ENCODE measurements at places on chromosomes 4 and X.

DNA sequence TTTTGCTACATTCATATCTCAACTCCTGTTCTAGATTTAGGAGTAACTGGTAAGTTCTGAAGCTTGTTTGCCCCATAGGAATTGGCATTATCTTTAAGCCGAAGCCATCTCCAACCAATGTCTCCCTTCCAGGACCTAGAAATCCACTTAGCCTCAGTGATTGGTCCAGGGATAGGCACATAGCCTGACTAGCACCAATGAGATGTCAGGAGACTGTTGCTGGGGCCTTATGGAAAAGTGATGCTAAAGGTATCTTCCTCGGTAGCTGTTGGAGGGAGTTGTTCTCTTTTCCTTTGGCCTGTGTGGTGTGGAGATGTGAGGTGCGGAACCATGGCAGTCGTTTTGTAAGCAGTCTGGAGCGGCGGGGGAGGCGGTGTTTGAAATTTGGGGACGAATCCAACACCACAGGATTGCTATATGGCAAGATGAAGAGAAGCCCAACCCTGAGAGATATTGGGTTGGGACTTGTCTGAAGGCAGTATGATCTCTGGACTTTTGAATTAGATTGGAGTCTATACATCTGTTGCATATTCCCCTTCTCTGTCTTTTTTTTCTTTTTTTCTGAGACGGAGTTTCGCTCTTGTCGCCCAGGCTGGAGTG lies 109.8 kb upstream of the ATP6AP2 start:
- DNase-seq, result no peak

DNA sequence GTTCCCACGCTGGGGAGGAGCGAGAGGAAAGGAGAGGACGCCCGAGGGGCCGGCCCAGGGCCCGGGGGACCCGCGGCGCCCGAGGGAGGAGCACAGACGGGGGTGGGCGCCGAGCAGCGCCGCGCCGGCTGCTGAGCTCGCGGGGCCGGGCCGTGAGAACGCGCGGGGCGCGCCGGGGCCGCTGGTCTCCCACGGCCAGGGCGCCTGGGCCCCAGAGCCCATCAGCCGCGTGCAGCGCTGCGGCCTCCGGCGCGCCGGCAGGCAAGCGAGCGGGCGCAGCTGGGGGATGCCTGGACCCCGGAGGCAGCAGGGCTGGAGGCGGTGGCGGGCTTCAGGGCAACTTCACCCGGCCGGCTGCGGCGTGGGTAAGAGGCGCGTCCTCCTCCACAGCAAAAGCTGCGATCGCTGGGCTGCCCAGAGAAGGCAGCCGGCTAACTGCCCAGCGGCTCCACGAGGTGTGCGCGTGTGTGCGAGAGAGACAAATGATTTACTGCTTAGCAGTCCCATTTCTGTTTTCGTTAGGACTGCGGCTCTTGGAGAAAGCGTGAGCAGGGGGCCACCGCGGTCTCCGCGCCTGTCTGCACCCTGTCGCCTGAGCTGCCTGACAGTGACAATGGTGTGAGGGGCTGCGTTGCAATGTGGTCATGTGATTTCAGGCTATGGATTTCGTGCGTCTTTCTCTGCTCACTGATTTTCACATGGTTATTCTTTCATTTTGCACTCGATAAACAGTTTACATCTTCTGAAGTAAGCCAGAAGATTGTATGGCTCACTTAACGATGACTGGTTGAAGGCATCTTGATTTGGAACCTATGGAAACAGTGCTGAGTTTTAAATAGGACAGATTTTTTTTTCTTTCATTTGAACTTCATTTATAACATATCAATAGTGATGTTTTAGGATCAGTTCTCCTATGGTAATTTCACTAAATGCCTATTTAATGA lies 1.2 kb downstream of the GUCY1A1 start:
- no peak for DNase-seq

DNA sequence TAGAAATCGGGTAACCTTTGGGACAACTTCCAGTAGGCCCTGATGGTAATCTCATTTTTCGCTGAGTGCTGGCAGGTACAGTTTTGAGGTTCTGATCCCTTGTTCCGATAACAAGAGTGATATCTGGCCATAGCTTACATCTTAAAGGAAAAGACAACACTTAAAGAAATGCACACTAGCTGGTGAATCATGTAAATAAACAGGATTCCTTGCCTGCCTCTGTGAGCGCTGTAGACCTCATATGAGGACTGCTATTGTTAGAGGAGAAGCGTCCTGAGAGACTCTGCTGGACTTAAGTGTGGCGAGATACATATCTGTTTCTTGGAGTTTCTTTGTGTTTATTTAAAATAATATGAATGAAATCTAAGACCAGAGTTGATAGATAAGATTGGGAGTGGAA lies 149.3 kb upstream of the SLC4A4 start:
- no peak for DNase-seq

DNA sequence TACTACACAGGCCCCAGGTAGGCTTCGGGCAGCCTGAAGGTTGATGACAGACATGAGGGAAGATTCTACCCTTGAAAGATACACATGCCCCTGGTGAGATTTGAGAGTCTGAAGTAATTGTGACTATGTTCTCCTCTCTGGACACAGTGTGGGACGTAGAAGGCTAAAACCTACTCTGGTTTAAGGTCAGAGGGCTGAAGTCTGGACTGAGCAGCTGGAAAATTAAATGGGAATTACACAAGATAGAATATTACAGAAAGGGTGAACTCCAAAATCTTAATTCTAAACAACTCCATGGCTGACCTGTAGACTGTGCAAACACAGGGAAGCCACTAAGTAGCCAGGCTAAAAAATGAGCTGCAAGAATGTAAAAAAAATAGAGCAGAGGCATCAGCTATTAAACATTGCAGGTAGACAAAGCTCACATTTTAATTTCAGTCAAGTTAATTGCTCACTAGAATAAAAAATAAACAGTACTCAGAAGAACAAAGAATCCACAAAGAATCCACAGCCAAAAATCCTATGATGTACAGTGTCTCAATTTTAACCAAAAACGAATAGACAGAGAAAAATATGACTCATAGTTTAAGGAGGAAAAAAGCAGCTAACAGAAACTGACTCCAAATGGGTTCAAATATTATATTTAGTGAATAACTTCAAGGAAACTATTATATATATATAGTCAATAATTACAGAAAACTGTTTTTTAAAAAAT lies 170.4 kb downstream of the PCDH18 start:
- no peak for DNase-seq

GRCh38 chr4:95869961-95870500 lies 30.1 kb downstream of the PDHA2 start:
- DNase-seq, result no peak

DNA sequence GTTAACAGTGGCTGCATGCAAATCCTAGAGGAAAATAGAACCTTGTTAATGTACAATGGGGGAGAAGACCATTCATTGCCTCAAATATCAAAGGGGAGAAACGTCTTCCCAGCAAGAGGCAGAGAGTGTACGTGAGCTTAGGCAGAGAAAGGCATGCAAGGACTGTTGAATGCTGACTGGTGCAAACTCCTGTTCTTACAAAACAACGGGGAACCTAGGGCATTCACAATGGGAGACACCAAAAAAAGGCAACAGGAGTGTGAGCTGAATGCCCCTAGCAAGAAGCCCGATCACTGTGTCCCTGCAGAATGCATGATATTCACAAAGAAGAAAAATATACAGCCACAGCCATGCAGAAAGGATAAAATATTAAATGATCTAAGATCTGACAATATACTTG lies 184.9 kb downstream of the NSUN7 start:
- DNase-seq, result no peak

- DNase-seq, result no peak
Observed at GRCh38 chrX:140177821-140178220, 212.5 kb upstream of the CXorf66 start.

DNA sequence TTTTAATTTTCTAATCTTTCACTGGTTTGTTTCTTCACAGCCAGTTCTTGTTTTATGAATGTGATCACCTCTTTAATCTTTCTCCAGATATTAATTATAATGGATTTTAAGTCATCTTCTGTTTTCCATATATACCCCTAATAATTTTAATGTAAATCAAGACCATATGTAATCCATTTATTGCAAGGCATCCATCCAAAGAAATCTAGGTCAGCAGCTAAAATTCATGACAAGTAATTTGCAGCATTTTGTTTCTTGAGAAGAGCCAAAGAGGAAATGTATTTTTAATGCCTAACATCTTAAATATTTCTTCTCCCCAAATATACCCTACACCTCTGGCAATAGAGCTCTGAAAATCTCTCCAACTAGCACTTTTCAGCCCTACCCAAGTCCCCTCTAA lies 81.1 kb downstream of the SUPT20HL2 start:
- DNase-seq, result no peak

DNA sequence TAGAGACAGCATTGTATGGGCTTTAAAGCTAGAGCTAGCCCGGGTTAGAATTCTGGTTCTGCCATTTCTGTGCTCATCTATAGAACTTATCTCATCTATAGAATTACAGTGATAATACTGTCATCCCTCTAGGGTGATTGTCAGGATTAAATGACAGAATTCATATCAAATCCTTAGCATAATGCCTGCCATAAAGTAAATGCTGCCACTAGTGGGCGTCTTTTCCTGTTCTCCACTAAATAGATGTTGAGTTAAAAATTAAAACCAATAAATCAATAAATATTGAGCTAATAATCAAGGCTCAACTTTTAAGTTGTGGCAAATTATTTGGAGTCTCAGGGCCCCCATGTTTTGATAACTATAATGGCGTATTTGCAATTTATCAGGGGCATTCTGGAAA lies 19.7 kb downstream of the GRIA3 start:
- no peak for DNase-seq

GRCh38 chr4:99947190-99947578 lies 766 bp upstream of the DNAJB14 start:
- DNase-seq, result no peak

DNA sequence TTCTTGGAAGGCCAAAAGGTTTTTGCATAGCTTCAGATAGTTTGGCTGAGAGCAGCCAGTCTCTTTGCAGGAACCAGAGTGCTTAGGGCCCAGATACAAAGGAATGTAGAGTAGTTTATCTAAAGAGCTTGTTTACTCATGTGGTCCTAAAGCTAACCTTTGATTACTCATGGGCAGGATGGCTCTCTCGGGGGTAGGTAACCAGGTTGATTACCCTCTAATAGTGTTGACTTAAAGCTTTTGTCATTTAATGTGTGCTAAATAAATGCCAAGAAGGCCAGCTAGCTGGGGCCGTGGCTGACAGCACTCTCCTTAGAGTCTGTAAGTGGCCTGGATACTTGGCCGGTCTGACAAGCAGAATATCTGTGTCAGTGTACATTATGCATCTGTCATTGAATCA lies 69.7 kb upstream of the MAGEB16 start:
- no peak for DNase-seq

DNA sequence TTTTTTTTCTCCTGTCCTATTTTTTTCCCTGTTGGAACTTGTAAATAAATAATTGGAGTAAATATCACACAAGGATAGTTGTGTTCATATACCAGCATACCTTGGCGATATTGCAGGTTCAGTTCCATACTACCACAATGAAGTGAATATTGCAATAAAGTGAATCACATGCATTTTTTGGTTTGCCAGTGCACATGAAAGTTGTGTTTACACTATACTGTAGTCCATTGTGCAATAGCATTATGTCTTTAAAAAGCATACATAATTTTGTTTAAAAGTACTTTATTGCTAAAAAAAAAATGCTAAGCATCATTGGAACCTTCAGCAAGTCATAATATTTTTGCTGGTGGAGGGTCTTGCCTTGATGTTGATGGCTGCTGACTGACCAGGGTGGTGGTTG lies 88.6 kb downstream of the GSTCD start:
- DNase-seq, result no peak

GRCh38 chrX:40088299-40088625 lies 9.5 kb downstream of the BCOR start:
- DNase-seq, result no peak

DNA sequence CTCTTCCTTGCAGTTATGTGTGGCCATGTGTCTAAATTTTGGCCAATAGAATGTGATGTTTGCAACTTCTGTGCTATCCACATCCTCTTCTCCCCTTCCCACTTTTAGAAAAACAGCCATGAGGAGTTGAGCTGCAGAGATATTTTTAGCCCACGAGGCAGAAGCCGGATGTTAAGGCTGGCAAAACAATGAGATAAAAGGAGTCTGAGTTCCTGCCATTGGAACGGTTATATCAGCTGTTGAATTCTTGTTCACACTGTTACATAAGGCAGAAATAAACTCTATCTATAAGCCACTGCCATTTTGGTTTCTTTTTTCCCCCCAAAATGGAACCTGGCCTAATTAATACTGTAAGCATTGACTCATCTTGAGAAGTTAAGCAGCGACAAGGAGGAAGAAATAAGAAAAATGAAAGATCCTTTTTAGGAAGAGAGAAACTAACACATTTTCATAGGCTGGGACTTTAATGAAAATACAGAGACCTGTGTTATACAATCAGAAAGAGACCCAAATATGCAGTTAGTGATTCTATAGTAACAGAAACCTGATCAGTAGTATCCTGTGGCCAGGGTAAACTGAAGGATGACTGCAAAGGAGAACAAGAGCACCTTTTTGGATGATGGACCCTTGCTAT lies 200.5 kb downstream of the INPP4B start:
- no peak for DNase-seq

GRCh38 chrX:6904156-6904555 lies 243.4 kb upstream of the STS start:
- DNase-seq, result no peak

- DNase-seq, result no peak
Observed at GRCh38 chr4:153169776-153170175, 34.5 kb upstream of the TRIM2 start.

- no peak for DNase-seq
Observed at GRCh38 chr4:138178566-138178965, 63.6 kb downstream of the SLC7A11 start.

- no peak for DNase-seq
Observed at GRCh38 chr4:30518211-30518610, 202.0 kb upstream of the PCDH7 start.

DNA sequence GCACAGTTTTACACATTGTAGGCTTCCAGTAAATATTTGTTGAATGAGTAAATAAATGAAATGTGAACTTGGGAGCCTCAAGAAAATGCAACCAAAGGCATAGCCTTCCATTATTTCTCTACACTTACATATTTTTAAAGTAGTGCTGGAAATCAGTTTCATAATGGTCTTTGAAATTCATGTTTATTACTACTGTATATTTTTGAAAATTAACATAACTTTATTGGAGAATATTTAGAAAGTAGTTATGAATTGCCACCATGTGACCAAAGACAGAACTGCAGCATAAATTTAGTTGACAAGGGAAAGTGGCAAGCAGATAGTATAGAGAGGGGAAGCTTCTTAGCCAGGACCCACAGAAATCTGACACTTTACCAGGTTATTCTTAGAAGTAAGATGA lies 6.4 kb downstream of the TCEAL8 start:
- DNase-seq, result no peak

DNA sequence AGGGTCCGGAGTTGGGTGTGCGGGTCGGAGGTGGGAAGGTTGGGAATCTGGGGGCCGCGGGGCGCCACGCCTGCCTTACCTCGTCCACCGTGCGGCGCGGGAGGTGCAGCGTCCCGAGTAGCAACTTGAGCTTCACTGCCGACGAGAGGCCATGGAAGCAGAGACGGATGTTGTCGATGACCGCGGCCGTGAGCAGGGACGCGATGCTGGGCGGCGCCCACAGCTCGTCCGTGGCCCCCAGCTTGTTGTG lies 178 bp downstream of the NELFA start:
- no peak for DNase-seq

GRCh38 chrX:129797251-129797906 lies 17.6 kb downstream of the SASH3 start:
- DNase-seq, result no peak

- no peak for DNase-seq
Observed at GRCh38 chrX:132716006-132716405, 227.2 kb upstream of the MBNL3 start.

All from SW 1271 (cell line).